ENCODE measurements at places on chromosomes 16 and 17. TPM values are rescaled to one million over a fixed set of nuclear protein-coding genes. Genes with fewer than 3 reads are reported as not detected.

DNA sequence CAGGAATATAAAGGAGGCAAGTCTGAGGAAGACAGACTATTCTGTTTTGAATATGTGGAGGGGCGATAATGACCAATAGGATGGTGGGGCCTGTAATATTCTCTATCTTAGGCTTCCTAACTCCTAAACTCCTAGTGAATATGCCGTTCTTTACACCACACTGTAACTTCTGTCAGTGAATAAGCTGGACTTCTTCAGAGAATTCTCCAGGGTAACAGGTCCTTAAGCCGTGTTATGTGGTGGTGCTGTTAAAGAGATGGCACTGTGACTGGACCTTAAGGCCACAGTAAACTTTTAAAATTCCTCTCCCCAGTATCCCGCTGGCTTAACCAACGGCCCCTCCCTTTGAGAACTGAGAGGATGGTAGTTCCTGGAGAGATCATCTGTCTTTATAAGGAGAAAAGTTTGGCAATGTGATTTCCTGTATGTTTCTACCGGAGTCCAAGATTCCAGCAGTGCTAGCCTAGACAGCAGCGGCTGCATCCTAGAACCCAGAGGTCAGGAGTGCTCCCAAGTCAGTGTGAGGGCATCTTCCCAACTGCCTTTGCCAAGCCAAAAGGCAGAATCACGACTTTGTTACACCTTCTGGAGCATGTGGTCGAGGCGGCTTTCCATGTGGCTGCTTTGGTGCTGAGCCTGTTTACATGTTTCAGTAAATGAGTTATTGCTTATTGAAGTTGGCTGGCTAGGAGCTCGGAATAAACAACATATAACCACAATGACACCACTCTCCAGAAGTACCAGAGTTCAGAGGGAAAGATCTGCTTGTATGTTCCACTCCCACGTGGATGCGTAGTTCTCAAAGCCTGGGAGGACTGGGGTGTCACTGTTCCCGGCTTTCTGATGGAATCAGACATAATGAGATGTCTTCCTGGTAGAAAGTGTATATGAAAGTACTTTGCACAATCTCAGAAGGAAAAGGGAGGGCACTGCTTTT lies 41.0 kb downstream of the TUBD1 start:
- DNase-seq: peak; percentile 87

HBM gene
- not detected for total RNA-seq

GRCh38 chr17:83030432-83030831 lies 49.0 kb upstream of the METRNL start:
- no peak for DNase-seq

GRCh38 chr16:66260522-66261254 lies 105.8 kb upstream of the CDH5 start:
- no peak for DNase-seq

DNA sequence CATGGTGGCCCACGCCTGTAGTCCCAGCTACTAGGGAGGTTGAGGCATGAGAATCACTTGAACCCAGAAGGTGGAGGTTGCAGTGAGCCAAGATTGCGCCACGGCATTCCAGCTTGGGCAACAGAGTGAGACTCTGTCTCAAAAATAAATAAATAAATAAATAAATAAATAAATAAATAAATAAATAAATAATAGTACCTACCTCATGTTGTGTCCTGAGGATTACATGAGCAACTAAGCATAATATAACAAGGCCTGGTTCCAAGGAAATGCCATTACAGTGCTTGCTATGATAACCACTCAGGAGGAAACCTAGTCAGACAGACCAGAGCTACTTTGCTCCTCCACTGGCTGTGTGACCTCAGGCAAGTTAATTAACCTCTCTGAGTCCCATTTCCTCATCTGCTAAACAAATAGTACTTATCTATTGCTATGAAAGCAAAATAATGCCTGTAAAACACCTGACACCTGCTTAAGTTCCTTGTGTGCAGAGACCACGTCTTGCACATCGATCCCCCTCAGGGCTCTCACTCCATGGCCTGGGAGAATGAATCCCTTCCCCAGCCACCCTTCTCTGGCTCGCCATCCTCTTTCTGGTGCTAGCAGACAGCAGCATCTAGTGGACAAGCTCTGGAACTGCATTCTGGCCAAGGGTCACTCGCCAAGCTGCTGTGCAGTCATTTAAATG lies 7.5 kb downstream of the EPOP start:
- DNase-seq: peak; percentile 60
